Stimulated activated CD8-positive, alpha-beta memory T cell treated with anti-CD3 and anti-CD28 coated beads, Interleukin-7, amount 100 ng/mL, for 1 hour (primary cell): ENCODE measurements at places on chromosomes 2 and 18.

- no peak for DNase-seq
Observed at GRCh38 chr18:24741321-24741720, 280.9 kb downstream of the HRH4 start.

DNA sequence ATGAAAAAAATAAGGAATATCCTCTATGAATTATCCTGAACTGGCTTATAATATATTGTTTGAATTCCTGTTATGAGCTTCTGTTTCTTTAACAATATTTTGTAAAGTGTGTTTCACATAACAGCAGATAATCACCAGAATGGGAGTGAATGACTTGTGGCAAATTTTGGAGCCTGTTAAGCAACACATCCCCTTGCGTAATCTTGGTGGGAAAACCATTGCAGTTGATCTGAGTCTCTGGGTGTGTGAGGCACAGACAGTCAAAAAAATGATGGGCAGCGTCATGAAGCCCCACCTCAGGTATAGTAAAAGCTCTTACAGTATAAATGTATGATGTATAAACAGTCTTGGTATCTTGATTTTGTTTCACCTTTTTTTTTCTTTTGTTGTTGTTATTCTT is 5.9 kb downstream of the GEN1 start:
- DNase-seq, result no peak

GRCh38 chr2:62785810-62786597 is 80.5 kb downstream of the EHBP1 start:
- no peak for DNase-seq

- DNase-seq, result no peak
Observed at GRCh38 chr2:128512379-128513115, 193.9 kb upstream of the HS6ST1 start.

DNA sequence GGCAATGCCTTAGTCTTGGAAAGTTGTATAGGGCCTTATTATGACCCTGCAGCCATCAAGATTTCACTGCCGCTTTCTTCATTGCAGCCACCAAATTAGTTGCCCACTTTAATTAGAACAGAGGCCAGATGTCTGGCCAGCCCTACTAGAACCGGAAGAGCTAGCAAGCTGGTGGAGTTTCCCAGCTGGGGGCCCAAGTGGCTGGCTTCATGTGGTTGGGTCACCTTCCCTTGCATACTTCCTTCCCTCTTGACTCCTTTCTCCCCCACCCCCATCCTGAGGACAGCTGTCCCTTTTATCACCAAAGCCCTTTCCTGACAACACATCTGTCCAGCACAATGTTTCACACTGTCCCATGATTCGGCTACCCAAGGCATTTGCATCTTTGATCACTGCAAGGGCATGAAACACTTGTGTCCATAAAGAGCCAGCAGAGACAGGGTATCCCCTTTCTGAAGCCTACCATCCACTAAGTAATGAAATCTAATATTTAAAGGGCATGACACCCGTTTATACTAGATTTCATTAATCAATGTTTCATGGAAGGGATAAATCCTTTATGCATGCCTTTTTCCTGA is 187.2 kb downstream of the BCL11A start:
- DNase-seq, result no peak

- no peak for DNase-seq
Observed at GRCh38 chr2:219204425-219205164, 2.0 kb upstream of the ZFAND2B start.

- DNase-seq, result no peak
Observed at GRCh38 chr2:162123806-162124758, 28.0 kb downstream of the GCG start.

DNA sequence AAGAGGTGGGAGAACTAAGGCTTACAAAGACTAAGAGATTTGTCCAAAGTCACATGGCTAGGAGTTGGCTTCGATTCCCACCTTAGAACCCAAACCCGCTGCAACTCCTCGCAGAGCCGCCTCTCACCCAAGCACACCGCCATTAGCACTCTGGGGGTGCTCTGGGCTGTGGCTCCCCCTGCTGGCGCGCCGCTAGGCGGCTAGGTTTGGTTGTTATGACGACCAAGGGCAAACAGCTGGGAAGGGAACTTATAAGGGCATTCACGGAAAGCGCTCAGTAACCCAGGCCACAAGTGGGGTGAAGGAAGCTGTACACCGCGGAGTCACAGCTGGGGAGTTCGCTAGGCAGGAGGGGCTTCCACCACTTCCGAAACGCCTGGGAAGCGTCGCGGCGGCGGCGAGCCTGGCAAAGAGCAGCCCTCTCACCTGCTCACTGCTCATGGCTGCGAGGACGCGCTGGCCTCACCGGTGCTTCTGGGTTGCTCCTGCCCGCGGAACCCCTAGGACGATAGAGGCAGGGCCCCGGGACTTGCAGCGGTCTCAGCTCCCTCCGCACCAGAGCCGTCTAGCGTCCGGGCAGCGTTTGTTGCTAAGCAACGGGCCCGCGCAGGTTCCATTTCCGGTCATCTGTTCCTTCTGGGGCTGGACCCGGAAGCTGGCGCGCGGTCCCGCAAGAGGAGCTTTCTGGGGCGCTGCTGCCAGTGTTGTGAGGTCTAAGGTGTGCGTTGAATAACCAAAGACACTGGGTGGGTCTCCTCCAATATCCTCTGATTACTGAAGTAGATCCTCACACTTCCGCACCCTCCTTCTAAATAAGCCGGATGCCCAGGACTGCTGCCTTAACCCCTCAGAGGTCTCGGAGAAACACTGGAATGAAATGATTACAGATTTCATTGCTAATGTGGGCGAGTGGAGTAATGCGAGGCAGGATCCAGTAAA is at the start of gene DNAH7:
TSS of gene DNAH7 (minus strand) at position 567 of the 939 bp plus-strand sequence. CDS start at position 441, 126 bp downstream.
- DNase-seq, result peak; percentile 85

GRCh38 chr18:10367836-10368235 is 86.6 kb upstream of the APCDD1 start:
- no peak for DNase-seq

- no peak for DNase-seq
Observed at GRCh38 chr2:144711630-144712549, 192.0 kb upstream of the ZEB2 start.

GRCh38 chr2:156110890-156111289 is 221.6 kb downstream of the NR4A2 start:
- DNase-seq, result no peak

GRCh38 chr2:107990718-107991117 is 4.4 kb downstream of the SLC5A7 start:
- DNase-seq, result no peak

- DNase-seq, result no peak
Observed at GRCh38 chr2:54634021-54634420, 89.4 kb upstream of the EML6 start.

DNA sequence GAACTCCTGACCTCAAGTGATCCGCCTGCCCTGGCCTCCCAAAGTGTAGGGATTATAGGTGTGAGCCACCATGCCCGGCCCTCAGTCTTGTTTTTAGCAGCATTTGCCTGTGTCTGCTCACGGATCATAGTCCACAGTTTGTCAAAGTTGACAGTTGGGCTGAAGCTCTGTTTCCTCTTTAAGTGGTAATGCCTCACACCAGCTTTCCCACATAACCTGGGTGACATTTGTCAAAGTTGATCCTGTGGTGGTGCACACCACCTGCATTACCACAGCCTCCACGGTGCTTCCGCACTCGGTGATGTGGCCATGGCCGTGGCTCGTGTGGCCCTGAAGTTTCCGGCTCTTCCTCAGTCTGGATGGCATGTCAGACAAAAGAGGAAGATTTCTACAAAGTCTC is 27.1 kb downstream of the RAB31 start:
- DNase-seq, result no peak

- DNase-seq, result no peak
Observed at GRCh38 chr18:30277676-30278075, 764.9 kb downstream of the DSC3 start.

- no peak for DNase-seq
Observed at GRCh38 chr2:234569776-234570430, 73.0 kb upstream of the ARL4C start.

DNA sequence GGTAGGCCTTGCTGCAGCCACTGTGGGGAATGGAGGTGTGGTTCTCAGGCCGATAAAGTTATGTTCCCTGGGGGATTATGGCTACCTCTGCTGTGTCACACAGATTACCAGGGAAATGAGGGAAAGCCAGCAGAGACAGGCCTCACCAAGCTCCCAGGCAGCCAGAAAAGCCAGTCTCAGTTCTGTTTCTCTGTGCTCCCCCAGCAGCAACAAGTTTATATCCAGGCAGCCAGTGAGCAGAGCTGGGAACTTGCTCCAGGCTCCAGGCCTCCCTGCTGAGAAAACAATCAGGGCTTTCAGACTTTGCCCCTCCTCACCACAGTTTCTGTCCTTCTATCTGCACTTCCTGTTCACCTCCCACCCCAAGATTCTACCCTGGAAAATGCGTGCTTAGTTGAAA is 596.6 kb upstream of the GYPC start:
- no peak for DNase-seq

- no peak for DNase-seq
Observed at GRCh38 chr2:162435157-162435556, 91.2 kb downstream of the GCA start.

- no peak for DNase-seq
Observed at GRCh38 chr2:220167956-220168355, 540.5 kb downstream of the SLC4A3 start.

GRCh38 chr18:7272311-7273049 is 41.6 kb downstream of the LRRC30 start:
- no peak for DNase-seq
